ENCODE measurements at places on chromosomes 7 and 10. TPM values are rescaled to one million over a fixed set of nuclear protein-coding genes. Genes with fewer than 3 reads are reported as not detected.

GIMAP7 gene
- 16.9 TPM for total RNA-seq

- DNase-seq = no peak
These were observed 68.1 kb upstream of the NANOS1 start for GRCh38 chr10:118961436-118961835.

GRCh38 chr7:4807598-4808016, 32.2 kb downstream of the AP5Z1 start:
- no peak for DNase-seq

GRCh38 chr10:71243756-71244395, 31.5 kb downstream of the UNC5B start:
- peak; percentile 54 for DNase-seq

GRCh38 chr10:49153115-49153514, 19.3 kb upstream of the FAM170B start:
- DNase-seq = no peak

GRCh38 chr10:102423372-102423968, 2.8 kb downstream of the FBXL15 start:
- no peak for DNase-seq

DNA sequence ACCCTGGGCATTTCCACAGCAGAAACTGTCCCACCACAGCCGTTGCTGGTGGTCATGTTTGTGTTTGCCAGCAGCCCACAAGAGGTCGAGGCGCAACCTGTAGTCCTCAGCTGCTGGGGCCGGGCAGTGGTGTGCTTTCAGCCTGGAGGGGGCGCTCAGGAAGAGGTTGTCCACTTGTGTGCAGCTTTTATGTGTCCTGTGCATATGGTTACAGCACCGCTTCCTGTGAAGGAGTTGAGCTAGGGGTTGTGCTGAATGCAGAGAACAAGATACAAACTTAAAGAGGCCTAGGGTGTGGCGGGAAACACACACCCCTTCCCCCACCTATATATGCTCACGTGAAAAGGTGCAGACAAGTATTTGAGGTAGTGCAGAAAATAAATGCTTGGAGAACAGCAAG, 29.5 kb upstream of the PFKFB3 start:
- no peak for DNase-seq

GRCh38 chr10:52774600-52775106, 2.1 kb upstream of the MBL2 start:
- no peak for DNase-seq

DNA sequence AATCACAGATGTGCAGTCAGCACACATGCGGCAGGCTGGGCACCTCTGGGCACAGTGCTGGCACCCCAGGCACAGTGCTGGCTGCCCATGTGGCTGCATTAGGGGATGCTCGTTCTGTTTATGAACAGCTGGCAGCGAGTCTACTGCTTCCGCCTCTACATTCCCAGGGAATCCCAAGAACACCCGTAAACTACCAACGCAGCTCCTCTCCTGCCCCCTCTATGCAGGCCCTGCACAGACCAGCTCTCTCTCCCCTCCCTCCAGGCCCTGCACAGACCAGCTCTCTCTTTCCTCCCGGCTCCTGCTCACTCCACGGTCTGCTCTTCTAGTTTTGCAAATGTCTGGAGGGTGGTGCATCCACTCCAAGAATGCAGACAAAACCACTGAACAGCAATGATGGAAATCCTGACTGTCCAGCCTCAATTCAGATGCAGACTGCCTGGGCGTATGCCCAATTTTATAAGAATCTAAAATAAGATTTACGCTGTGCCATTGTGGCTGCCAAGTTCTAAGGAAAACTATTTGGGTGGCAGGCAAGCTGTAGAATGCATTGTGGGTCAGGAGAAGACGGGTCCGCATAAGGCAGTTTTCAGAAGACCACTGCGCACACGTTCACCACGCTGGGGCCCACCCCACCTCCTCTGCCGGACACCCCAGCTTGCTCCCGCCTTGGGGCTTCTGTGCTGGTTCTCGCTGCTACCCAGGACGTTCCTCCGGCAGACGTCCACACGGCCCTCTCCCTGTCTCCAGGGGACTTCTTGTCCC, 234.6 kb downstream of the ZMYND11 start:
- no peak for DNase-seq

GRCh38 chr10:119221201-119221600, 13.8 kb downstream of the GRK5 start:
- DNase-seq = no peak

GRCh38 chr7:148905093-148905666, 21.1 kb upstream of the EZH2 start:
- no peak for DNase-seq

DNA sequence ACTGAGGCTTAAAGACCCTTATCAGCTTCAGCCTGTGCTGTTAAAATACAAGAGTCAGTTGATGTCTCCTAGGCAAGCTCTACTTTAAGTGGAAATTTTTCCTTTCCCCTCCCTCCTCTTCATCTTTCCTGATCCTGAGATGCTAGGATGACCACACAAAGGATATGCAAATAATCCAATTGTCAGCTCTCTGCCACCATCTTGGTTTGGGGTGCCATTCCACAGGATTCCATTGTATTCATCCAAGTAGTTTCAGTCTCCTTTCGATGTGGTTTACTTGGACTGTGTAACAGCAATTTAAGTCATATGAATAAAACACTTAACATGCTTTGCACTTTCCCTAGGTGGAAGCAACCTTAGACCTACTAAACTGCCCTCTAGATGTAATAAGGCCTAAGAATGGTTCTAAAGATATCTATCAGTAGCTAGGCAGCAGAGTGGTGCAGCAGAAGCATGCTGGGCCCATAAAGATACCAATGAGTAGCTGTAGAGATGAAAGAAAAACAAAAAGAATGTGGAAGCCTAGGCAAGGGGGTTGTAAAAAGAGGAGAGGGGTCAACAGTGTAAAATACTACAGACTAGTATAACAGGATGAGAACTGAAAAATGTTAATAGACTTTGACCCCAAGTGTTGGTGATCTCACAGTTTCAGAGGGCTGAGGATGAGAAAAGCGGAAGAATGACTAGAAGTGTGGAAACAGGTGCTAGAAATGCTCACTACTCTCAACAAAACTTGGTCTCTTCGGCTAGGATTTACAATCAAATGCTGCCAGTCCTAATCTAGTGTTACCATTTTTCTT, 2.4 kb upstream of the CFAP69 start:
- DNase-seq = no peak

- no peak for DNase-seq
These were observed 20.2 kb downstream of the PLPP4 start for GRCh38 chr10:120477021-120477742.

- no peak for DNase-seq
These were observed 146.9 kb downstream of the PTN start for GRCh38 chr7:137196648-137197047.

DNA sequence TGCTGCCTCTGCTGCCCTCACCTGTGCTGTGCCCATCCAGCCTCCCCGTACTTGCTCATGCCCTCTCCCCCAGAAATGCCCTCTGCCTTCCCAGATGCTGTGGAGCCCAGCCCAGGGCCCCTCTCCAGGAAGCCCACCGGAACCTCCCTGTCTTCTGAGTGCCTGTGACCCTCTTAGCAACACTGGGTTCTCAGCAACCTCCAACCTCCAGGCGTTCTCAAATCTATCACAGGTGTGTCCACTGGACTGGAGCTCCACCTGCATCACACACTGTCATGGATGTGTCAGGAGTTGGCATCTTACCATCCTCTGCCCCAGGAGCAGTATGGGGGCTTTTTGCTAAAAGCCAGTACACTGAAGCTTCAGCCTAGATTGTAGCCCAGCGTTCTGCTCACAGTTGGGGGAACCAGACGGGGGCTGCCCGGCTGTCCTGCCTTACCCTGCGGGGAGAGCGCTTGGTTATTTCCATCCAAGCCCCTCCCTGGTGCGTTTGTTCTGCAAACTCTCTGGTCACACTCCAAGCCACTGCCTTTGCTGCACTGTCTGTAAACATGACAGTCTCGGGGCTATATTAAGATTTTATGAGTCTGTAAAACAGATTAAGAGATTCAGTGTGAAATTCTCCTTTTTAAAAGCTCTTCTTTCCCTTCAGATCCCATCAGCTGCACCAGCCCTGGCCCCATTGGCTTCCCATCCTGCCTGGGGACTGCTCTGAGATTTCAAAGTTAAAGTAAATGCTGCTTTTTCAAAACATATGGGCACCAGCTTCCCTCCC, 71.3 kb upstream of the CPXM2 start:
- DNase-seq = no peak

All from mucosa of gallbladder (tissue), 1 donor.